ENCODE measurements at places on chromosomes 4 and X.
A peak's percentile ranks its signal among the peaks of the same experiment; 100 is the strongest.

- DNase-seq = no peak
Observed at GRCh38 chrX:55149242-55149641, 60.4 kb downstream of the PAGE2 start.

DNA sequence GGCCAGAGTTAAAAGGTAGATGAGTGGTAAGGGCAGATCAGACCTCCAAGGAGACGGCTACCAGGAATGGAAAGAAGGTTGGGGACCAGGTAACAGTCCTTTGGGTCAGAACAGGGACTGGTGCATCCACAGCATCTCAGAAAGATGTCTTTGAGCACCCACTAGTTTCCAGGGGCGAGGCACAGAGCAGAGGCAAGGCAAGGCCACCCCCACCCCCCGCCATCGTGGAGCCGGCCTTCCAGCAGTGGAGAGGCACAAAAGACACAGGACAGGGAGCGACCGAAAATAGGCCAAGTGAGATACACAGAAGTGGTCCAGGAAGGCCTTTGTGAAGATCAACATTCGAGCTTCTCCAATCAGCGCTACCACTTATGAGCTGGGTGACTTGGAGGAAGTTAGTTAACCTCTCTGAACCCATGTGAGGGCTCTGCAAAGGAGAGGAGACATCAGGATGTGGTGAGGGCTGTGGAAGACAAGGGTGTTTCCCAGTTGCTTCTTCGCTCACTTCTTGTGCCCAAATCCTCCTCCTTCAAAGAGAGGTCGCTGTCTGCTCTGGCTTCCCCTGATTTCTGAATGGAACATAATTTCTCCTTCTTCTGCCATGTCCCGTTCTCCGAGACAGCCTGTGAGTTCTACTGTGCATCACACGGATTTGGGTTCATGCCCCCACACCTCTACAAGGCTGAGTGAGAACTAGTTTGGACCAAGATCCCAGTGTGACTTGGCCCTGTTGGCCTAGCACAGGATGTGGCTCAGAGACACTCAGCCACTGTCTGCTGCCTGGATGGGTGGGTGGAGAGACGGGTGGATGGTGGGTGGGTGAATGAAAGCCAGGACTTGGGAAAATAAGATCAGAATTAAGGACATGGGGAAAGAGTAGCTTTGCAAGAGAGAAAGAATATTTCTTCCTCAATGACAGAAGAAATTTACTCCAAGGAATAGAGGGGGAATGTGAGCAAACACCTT is 16.7 kb upstream of the MSX1 start:
- DNase-seq = no peak

DNA sequence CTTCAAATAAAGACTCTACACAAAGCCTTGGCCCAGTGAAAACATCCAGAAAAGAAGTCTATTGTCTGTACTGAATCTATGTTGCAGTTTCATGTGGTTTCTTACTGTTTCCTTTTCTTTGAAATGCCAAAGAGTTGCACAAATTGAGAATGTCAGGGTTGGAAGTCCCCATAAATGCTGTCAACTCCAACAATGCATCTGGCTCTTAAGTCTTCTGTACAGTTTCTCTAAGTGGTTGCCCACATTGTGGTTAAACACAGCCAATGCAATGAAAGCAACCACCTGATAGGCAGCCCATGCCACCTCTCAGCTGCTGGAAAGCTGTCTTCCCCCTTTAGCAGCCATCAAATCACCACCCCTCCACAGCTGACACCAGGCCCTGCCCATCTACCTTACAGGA is 67.2 kb upstream of the C1GALT1C1 start:
- no peak for DNase-seq

DNA sequence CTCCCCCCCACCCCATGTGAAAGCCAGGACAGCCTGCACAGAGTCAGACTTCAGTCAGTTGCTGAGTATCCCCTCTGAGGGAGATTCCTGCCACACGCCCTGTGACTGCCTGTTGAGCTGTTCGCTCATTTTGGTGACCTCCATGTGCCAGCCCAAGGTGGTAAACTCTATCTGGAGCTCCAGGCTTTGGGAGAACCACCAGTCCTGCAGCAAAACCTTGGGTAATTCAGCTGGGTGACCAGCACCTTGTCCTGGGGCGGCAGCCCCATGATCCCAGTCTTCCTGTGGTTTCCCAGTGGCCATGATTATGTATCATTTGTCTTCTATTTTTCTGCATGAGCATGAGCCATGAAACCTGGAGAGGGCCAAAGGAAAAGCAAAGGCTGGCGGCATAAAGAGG is 73.4 kb downstream of the NBDY start:
- no peak for DNase-seq

- DNase-seq = no peak
Observed at GRCh38 chrX:5117816-5118215, 1110.9 kb downstream of the NLGN4X start.

- peak; percentile 1 for DNase-seq
Observed at GRCh38 chr4:167688660-167689142, 403.6 kb upstream of the ANXA10 start.

DNA sequence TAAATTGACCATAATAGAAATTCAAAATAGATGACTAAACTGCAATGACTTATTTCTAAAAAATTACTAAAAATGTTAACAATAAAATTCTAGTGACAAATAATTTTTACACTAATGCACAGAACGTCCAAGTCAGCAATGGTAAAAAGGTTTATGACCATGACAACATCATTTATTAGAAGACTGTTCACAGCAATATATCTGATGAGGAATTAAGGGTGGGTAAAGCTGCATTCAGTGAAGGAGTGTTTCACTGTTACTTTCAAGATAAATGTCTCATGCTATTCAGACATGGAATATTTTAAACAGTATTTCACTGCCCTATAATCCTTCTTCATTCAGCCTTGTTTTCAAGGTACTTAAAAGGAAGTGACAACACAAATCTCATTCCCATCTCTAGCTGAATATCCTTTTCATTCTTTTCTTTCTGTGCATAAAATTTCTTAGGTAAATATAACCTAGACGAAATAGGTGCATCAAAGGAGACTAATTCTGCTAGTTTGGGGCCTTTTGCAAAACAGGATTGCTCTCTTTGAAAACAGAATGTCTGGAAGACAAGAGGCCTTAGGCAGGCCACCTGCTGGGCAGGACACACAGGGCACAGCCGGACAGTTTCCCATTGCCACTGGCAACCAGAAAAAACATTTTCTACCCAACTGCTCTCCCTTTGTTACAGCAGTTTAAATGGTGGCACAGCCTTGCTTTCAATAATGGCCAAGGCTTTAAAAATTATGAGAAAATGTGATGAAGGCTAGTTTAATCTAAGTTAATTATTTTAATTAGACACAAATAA is 600.3 kb downstream of the SPRY1 start:
- DNase-seq = peak; percentile 79

GRCh38 chr4:98929341-98930267 is 671 bp upstream of the EIF4E start:
- DNase-seq = peak; percentile 97

DNA sequence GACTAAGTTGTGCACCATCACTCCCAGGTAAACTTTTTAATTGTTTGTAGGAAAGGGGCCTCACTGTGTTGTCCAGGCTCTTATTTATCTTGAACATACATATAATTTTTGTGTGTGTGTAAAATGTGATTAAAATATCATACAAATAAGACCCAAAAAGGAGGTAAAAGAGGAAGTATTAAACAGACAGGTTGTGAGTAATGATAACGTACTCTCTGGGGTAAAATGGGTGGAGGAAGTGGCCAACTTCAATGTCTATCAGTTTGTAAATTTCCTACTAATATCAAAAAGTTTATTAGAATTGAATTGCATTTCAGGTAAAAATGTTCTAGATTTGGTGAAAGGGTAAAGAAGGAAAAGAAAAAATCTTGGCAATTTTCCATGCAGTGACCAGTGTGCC is 48.8 kb downstream of the SULT1E1 start:
- DNase-seq = no peak

GRCh38 chr4:136311774-136312173 is 1220.5 kb downstream of the PCDH18 start:
- DNase-seq = no peak

- DNase-seq = no peak
Observed at GRCh38 chrX:140065961-140066662, 100.8 kb upstream of the CXorf66 start.

DNA sequence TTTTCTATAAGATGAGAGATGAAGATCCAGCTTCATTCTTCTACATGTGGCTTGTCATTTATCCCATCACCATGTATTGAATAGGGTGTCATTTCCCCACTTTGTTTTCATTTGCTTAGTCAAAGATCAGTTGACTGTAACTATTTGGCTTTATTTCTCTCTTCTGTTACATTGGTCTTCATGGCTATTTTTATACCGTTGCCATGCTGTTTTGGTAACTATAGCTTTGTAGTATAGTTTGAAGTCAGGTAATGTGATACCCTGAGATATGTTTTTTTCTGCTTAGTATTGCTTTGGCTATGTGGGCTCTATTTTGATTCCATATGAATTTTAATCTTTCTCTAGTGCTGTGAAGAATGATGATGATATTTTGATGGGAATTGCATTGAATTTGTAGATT is 514.3 kb downstream of the GBA3 start:
- DNase-seq = no peak

All from LHCN-M2 (cell line).